A549 (cell line): ENCODE measurements at places on chromosomes 4 and X. TPM values are rescaled to one million over a fixed set of nuclear protein-coding genes. Genes with fewer than 3 reads are reported as not detected.

The GK gene
- 1.3 to 1.5 TPM (median 1.4 TPM) in 3 replicates for polyA plus RNA-seq

GRCh38 chr4:7973545-7973981 lies 33.9 kb upstream of the AFAP1 start:
- DNase-seq, result no peak

The LGI2 gene
- polyA plus RNA-seq, result 0.05 to 0.16 TPM (median 0.07 TPM) in 3 replicates

- no peak for DNase-seq
These were observed 9.7 kb downstream of the SSR4 start for GRCh38 chrX:153804100-153804595.

DNA sequence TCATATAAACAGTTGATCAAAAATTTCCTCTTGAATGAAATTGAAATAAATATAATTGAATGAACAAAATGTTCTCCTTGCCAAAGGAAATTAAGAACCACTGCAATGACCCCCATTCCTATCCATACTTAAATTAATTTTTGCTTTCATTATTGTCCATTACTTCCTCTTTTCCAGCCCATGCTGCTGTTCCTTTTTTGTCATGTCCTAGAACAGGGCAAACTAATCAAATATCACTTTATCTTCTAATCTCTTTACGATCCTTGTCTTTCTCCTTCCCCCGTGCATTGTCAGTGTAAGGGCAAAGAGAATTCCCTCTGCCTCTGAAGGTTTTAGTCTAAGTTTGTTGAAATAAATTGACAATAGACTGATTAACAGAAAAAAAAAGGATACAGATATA lies 203.0 kb downstream of the CENPC start:
- DNase-seq, result no peak

GRCh38 chrX:115367455-115367854 lies 77.9 kb downstream of the LUZP4 start:
- no peak for DNase-seq

DNA sequence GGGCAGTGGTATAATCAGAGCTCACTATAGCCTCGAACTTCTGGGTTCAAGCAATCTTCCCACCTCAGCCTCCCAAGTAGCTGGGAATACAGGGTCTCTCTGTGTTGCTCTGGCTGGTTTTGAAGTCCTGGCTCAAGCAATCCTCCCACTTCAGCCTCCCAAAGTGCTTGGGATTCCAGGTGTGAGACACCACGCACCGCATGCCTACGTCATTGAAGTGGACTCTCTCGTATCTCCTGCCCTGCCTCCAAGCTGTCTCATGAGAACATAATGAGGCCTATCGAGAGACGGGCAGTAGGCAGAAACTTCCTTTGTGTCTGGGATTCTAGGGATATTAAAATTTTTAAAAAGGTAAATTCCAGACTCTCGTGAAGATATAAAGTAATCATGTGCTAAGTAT lies 65.0 kb upstream of the NLGN4X start:
- DNase-seq, result no peak

DNA sequence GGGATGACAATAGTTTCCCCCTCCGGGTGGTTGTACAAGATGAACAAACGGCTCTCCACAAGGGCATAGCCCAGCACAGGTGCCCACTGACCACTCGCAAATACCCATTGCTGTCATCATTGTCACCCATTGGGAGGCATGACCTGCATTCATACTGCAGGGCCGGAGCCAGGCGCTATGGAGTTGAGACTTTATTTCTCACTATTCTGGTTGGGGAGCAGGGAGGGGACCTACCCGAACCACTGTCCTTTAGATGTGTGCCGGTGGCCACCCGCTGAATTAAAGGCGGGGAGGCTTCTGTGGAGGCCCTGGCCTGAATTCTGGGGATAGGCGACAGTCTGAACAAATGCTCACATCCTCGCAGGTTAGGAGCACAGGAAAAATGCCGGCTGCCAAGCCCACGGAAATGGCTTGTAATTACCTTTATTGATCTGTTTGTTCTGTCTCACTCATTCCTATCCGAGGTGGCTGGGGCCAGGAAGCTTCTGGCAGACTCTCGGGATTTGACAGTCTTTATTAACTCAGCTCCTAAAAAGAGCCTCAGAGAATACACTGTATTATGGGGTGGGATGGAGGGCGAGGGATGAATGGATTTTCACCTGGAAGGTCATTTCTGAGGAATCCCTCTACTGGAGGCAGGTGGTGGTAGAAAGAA lies 125.1 kb upstream of the PSAPL1 start:
- DNase-seq, result no peak

GRCh38 chrX:20567108-20567507 lies 300.4 kb upstream of the RPS6KA3 start:
- no peak for DNase-seq

GRCh38 chrX:153628129-153628528 lies 18.9 kb upstream of the DUSP9 start:
- no peak for DNase-seq

GRCh38 chr4:13378973-13379759 lies 105.0 kb downstream of the RAB28 start:
- no peak for DNase-seq

DNA sequence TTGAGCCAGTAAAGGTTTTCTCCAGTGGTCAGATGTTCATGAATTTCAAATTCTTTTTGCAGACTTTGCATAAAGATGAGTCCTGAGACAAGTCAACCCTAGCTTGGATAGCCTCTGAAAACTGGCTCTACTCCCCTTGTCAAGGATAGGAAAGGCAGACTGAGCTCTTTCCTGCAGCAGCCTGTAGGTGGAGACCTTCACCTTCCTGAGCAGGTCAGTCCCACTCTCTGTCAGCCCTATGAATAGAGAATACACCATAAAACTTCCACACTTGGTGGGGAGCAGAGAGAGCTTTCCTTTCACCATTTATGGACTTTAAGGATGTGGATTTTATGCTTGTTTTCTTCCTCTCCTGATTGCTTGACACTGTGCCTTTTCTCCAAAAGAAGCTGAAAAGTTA lies 41.9 kb downstream of the PCDH19 start:
- DNase-seq, result peak; percentile 22

DNA sequence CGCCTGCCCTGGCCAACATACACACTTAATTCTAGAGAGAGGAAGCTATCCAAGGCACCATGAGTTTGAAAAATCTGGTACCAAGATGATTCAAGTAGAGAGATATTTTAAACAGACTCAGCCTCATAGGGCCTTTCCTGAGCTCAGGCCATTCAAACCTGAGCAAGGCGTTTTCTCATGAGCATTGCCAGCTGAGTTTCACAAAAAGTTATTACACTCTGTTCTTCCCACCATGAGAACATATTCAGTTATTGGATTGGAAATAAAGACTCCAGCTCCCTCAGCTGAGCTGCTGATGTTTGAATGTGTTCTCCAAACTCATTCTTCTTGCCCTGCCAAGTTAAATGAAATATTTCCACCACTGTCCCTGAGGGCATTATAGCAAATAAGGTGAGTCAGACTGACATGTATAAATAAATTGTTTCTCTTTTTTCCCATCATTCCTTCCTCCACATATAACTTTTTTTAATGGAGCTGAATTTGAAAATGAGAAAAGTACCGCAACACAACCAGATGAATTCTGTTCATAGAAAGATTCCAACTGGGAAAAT lies 429.6 kb downstream of the RAB28 start:
- DNase-seq, result no peak
